ENCODE measurements at places on chromosomes 2 and 18. TPM values are rescaled to one million over a fixed set of nuclear protein-coding genes. Genes with fewer than 3 reads are reported as not detected.

The STPG4 gene
- 0.50 TPM for total RNA-seq

The DPYSL5 gene
- total RNA-seq, result not detected

The DUSP11 gene
- total RNA-seq, result 38.4 TPM

The CIDEA gene
- not detected for total RNA-seq

GRCh38 chr2:11397513-11397912 lies 53.1 kb upstream of the ROCK2 start:
- H3K4me1 ChIP-seq, result no peaks in the 10 kb centered on the region
- H3K27me3 ChIP-seq, result no peaks in the 10 kb centered on the region
- H3K36me3 ChIP-seq, result no peaks in the 10 kb centered on the region
- H3K27ac ChIP-seq, result no peak overlapping the region
- DNase-seq, result no peak
- H3K4me3 ChIP-seq, result no peak overlapping the region

- H3K4me1 ChIP-seq, result no peaks in the 10 kb centered on the region
- no peaks in the 10 kb centered on the region for H3K36me3 ChIP-seq
- H3K4me3 ChIP-seq, result no peak overlapping the region
Observed at GRCh38 chr18:70469916-70470315, 181.1 kb downstream of the SOCS6 start.

DNA sequence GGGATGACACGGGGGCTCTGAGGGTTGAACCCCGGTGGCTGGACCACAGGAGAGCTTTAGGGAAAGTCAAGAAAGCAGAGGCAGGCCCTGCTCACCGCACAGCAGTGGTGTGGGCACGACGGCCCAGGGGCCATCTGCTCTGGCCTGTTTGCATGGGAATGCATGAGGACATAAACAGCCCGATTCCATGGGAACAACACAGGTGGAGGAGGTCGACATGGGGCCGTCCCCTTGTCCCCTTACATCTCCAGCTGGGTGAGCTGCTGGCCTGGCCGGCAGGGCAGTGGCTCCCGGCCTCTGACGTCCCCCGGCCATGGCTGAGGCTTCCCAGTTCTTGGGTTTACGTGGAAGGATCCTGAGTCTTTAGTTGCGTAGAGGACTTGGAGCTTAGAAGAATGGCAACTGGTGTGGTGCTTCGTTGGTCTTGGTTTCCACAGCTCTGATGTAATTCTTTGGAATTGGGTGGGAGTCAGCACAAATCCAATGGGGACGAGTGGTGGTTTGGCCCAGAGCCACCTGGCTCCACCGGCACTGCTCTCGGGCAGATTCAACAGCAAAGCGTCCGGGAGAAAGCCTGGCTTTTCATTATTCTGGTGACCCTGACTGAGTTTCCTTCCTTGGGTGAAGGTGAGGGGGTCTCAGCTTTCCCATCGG lies 98.3 kb upstream of the HDAC4 start:
- no peaks in the 10 kb centered on the region for H3K36me3 ChIP-seq
- H3K27me3 ChIP-seq, result peaks cover 32% of the 10 kb centered on the region
- H3K4me3 ChIP-seq, result no peak overlapping the region
- H3K27ac ChIP-seq, result no peak overlapping the region
- H3K4me1 ChIP-seq, result no peaks in the 10 kb centered on the region

- H3K27ac ChIP-seq, result no peak overlapping the region
- no peaks in the 10 kb centered on the region for H3K4me1 ChIP-seq
- no peak for DNase-seq
- no peaks in the 10 kb centered on the region for H3K36me3 ChIP-seq
Observed at GRCh38 chr2:168941297-168941696, 40.2 kb downstream of the G6PC2 start.

- DNase-seq, result no peak
- no peak overlapping the region for H3K27ac ChIP-seq
- H3K4me1 ChIP-seq, result no peaks in the 10 kb centered on the region
- H3K4me3 ChIP-seq, result no peak overlapping the region
- no peaks in the 10 kb centered on the region for H3K36me3 ChIP-seq
- no peaks in the 10 kb centered on the region for H3K27me3 ChIP-seq
Observed at GRCh38 chr2:144156736-144157640, 362.9 kb downstream of the ZEB2 start.

GRCh38 chr2:175404839-175405238 lies 223.3 kb upstream of the ATP5MC3 start:
- no peaks in the 10 kb centered on the region for H3K36me3 ChIP-seq
- no peaks in the 10 kb centered on the region for H3K4me1 ChIP-seq
- no peak overlapping the region for H3K4me3 ChIP-seq
- no peaks in the 10 kb centered on the region for H3K27me3 ChIP-seq
- no peak overlapping the region for H3K27ac ChIP-seq

GRCh38 chr2:60312618-60313017 lies 240.8 kb downstream of the BCL11A start:
- no peaks in the 10 kb centered on the region for H3K27me3 ChIP-seq
- no peak for DNase-seq

- H3K4me1 ChIP-seq, result no peaks in the 10 kb centered on the region
- H3K27me3 ChIP-seq, result no peaks in the 10 kb centered on the region
- H3K4me3 ChIP-seq, result no peak overlapping the region
- H3K27ac ChIP-seq, result no peak overlapping the region
- H3K36me3 ChIP-seq, result no peaks in the 10 kb centered on the region
Observed at GRCh38 chr18:11974741-11975325, 6.5 kb upstream of the IMPA2 start.

- no peaks in the 10 kb centered on the region for H3K27me3 ChIP-seq
- DNase-seq, result no peak
- no peaks in the 10 kb centered on the region for H3K36me3 ChIP-seq
- H3K27ac ChIP-seq, result no peak overlapping the region
Observed at GRCh38 chr2:235827585-235827992, 333.7 kb downstream of the AGAP1 start.

GRCh38 chr18:396251-396555 lies 104.3 kb downstream of the COLEC12 start:
- H3K27me3 ChIP-seq, result no peaks in the 10 kb centered on the region
- H3K27ac ChIP-seq, result no peak overlapping the region
- DNase-seq, result no peak
- no peak overlapping the region for H3K4me3 ChIP-seq
- H3K36me3 ChIP-seq, result no peaks in the 10 kb centered on the region

DNA sequence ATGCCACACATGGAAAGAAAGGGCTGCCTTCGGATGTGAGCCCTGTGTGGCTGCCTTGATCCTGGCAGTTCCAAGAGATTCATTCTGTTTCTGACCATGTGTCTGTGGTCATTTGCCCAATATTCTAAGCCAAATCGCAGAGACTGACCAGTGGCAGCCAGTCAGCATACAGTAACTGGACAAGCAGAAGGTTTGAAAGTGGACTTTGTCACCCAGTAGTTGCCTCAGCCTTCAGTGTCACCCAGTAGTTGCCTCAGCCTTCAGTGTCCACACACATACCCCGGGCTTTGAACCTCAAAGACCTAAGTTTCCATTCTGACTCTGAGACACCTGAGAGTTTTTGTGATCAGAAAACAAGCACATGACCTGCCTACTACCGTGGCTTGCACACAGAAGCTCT lies 5.0 kb downstream of the RFX8 start:
- no peaks in the 10 kb centered on the region for H3K27me3 ChIP-seq
- H3K4me3 ChIP-seq, result no peak overlapping the region
- H3K4me1 ChIP-seq, result peaks cover 10% of the 10 kb centered on the region
- no peak overlapping the region for H3K27ac ChIP-seq

DNA sequence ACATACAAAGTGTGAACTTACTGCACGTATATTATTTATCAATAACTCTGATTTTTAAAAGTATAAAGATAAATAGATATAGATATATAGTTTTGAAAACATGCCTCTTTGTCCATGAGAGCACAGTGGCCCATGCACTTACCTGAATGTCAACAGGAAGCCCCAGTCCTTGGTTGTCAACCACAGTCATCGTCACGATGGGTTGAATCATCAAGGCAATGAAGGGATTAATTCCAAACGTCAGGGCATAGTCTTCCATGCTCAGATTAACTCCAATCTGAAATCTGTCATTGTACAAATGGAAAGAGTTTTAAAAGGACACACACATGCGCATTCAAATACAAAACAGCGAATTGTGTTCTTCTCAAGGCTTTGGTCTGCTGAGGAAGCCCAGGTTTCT lies 15.5 kb downstream of the SCYGR4 start:
- no peak overlapping the region for H3K4me3 ChIP-seq
- H3K27me3 ChIP-seq, result peaks cover 3% of the 10 kb centered on the region
- DNase-seq, result no peak
- no peak overlapping the region for H3K27ac ChIP-seq

DNA sequence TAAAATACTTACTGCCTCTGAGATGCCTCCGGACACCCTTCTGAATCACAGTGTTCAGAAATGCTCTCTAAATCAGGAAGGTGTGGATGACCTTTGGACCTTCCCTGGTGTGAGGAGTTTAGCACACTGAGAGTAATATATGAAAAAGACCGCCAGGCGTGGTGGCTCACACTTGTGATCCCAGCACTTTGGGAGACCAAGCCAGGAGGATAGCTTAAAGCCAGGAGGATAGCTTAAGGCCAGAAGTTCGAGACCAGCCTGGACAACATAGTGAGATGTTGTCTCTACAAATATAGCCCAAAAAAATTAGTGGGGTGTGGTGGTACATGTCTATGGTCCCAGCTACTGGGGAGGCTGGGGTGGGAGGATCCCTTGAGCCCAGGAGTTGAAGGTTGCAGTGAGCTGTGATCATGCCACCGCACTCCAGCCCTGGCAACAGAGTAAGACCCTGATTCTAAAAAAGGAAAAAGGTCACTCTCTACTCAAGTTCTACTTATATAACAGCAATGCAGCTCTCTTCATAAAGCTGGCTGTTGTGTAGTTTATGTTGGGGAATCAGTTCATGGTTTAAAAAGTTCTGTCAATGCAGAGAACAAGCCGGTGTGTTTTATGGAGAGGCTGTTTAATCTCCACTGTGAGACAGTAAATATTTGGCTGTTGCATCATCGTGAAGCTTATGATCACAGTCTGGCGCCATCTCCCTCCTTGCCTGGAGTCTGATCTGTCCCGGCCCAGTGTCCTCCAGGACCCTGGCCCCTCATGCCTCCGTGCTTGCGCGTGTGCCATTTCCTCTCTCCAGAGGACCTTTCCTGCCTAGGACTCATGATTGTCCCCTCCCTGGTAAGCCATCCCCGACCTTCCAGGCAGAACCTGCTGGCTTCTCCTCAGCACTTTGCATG lies 184.5 kb downstream of the FAM210A start:
- H3K27me3 ChIP-seq, result no peaks in the 10 kb centered on the region
- H3K36me3 ChIP-seq, result peaks cover 3% of the 10 kb centered on the region
- H3K27ac ChIP-seq, result no peak overlapping the region
